ELF-1 (cell line): ENCODE measurements at places on chromosomes 5 and 9.

- DNase-seq: peak; percentile 23
These were observed 676.4 kb downstream of the PRELID2 start for GRCh38 chr5:145158730-145159129.

GRCh38 chr5:69276422-69277174, 41.9 kb downstream of the CDK7 start:
- no peak for DNase-seq

GRCh38 chr9:125674981-125675973, 31.7 kb downstream of the MAPKAP1 start:
- no peak for DNase-seq

DNA sequence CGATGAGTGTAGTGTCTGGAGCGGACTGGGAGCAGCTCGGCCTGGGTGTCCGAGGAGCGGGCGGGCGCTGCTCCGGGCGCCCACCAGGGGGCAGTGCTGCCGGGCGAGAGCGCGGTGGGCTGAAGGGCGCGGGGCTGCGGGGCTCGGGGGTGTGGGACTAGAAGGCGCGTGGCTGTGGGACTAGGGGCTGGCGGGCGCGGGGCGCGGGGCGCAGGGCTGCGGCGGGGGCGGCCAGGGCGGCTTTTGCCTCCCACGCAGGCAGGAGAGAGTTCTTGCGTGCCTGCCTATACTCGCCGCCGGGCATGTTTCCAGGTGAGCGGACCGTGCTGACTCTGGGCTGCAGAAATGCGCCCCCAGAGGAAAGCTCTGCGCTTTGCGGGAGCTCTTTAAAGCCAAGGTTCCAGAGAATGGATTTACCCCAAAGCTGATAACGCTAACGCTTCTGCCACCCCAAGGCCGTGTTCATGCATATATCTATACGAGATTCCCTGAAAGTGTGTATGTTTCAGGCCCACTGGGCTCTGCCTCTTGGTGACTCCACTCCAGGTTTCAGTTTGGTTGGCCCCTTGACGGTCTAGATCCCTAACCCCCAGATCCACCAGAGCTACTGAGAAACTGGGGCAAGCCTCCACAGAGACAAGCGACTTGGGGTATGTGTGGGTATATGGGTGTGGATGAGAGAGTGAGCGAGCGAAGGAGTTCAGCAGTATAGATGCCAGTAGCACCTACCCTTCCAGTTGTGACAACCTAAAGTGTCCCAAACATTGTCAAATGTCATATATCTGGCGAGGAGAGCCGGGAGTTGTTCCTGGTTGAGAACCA, 56.2 kb downstream of the ACER2 start:
- peak; percentile 83 for DNase-seq

- no peak for DNase-seq
These were observed 142.3 kb upstream of the TLX3 start for GRCh38 chr5:171166766-171167165.

- DNase-seq: peak; percentile 2
These were observed 18.8 kb downstream of the ZNF510 start for GRCh38 chr9:96758845-96759673.

- peak; percentile 81 for DNase-seq
These were observed at the start of gene NNT for GRCh38 chr5:43602461-43603343. Gene NNT (plus strand): TSS chr5:43603180. CDS start chr5:43609196, 6,016 bp downstream.

DNA sequence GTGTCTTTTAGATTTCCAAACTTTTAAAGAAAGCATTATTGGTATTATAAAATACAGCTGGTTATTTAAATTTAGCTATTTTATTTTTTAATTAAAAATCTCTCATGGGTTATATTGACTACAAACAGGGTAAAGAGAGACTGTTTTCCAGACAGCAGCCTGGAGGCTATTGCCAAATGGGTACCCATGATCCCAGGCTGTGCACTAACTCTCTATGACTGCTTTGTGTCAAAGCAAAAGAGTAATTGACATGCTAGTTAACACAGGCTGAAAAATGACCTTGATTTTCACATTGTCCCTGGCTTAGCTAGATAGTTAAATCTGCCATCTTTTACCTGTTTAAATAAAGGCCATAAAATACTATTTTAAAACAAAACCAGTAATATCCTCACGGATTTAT, 589.7 kb downstream of the ANXA1 start:
- no peak for DNase-seq

- no peak for DNase-seq
These were observed 310.4 kb upstream of the TRPC7 start for GRCh38 chr5:136675769-136676168.
